COR-L47 (cell line): ENCODE measurements at places on chromosomes 7 and 10.

DNA sequence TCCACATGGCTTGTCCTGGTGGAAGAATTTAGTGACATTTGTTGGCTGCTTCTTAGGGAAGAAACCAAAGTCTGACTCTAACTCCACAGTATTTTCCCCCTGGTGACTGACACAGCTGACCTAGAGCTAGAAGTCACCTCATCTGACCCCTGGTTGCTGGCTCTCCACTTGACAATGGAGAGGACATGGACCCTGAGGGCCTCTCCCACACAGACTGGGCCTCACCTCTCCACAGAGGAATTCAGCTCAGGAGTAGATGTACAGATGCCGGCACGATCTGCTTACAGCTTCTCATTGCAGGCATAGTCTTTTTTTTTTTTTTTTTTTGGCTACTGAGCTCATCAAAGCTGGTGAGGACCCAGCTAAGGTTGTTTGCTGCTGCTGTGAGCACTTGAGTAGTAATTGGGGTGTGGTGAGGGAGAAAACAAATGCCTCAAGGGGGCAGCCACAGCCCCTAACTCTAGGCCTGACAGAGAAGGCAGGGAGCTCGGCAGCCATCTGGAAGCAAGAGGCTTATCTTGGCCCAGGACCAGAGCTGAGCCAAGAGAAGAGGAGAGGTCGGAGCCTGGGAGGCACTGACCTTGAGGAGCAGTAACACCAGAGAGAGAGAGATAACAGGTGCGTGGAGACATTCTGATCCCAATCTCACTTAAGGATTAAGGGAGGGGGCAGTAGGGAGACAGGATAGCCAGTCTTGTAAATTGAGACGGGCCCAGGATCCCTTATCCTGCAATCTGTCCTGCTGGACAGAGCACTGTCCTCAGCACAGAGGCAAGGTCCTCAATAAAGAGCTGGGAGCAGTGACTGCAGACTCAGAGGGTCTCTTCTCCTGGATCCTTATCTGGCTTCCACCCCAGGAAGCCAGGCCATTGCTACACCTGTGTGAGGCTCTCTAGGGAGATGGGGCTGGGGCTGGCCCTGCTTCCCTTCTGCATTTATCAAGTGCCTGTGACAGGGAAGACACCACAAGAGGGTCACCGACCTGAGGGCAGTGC is 9.4 kb downstream of the PRSS58 start:
- DNase-seq: no peak

GRCh38 chr7:150524018-150524417 is 9.3 kb downstream of the GIMAP7 start:
- DNase-seq: no peak

- no peak for DNase-seq
These were observed at the start of gene NRP1 for GRCh38 chr10:33334153-33334804. NRP1 (minus strand) TSS chr10:33334667; CDS start chr10:33334382, 285 bp downstream.

- no peak for DNase-seq
These were observed 5.8 kb downstream of the ZSCAN25 start for GRCh38 chr7:99622596-99622995.

DNA sequence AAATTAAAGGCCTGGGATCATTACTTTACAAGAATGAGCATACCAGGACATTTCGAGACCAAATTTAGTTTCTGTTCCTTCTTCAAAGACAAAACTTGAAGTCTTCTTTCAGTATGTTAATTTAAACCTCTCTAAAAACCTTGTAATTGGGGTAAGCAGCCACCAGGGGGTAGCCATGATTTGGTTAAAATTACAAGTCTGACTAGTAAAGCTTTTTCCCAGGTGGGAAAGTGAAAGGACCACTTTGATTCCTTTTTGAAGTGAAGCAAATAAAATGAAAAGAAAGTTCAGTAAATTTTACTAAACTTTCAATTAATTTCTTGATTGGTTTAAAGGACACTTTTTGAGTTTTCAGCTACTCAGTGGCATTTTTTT is 294.3 kb downstream of the BBS9 start:
- no peak for DNase-seq

DNA sequence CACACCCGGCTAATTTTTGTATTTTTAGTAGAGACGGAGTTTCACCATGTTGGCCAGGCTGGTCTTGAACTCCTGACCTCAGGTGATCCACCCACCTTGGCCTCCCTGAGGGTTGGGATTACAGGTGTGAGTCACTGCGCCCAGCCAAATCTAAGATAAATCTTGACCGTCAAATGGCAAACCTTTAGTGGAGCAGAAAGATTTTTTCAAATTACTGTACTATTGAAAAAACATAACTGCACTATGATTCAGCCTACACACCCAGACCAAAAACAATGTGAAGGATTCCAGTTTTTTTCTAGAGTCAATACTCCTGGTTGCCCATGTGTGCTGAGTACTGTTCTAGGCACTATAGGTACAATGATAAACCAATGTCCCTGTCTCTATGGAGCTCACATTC is 33.9 kb upstream of the SVIL start:
- DNase-seq: no peak
